ENCODE measurements at places on chromosomes 2 and 18. TPM values are rescaled to one million over a fixed set of nuclear protein-coding genes. Genes with fewer than 3 reads are reported as not detected.

SCN1A gene
- total RNA-seq = 10.5 TPM

RGPD3 gene
- total RNA-seq = 1.3 TPM

COLEC11 gene
- total RNA-seq = 2.7 TPM

SEPTIN2 gene
- 458 TPM for total RNA-seq

SIX2 gene
- 12.4 TPM for total RNA-seq

SLC9A2 gene
- 0.49 TPM for total RNA-seq

VIT gene
- 38.7 TPM for total RNA-seq

GRB14 gene
- total RNA-seq = 7.8 TPM

ABCG5 gene
- total RNA-seq = 0.27 TPM

LGALSL gene
- 42.2 TPM for total RNA-seq

SATB2 gene
- 6.6 TPM for total RNA-seq

CCBE1 gene
- total RNA-seq = 4.8 TPM

RHBDD1 gene
- total RNA-seq = 40.2 TPM

G6PC2 gene
- total RNA-seq = 4.2 TPM

KCNE4 gene
- 17.8 TPM for total RNA-seq

NT5C1B gene
- not detected for total RNA-seq

IMPACT gene
- 37.8 TPM for total RNA-seq

OSBPL6 gene
- total RNA-seq = 10.1 TPM

FMNL2 gene
- total RNA-seq = 73.3 TPM

GPR35 gene
- total RNA-seq = 1.2 TPM

GCG gene
- total RNA-seq = 0.99 TPM

STAT4 gene
- total RNA-seq = 5.8 TPM

MARCHF7 gene
- total RNA-seq = 284 TPM

RGPD4 gene
- 2.2 TPM for total RNA-seq

ARHGAP15 gene
- total RNA-seq = 20.8 TPM

TNP1 gene
- total RNA-seq = not detected

ANKRD44 gene
- total RNA-seq = 42.0 TPM

C2orf80 gene
- total RNA-seq = not detected

GDF7 gene
- total RNA-seq = 1.9 TPM

RMDN2 gene
- total RNA-seq = 21.0 TPM

CXCR1 gene
- total RNA-seq = 0.33 TPM

ALPI gene
- total RNA-seq = not detected

RPRM gene
- total RNA-seq = 10.5 TPM
